Stimulated activated CD8-positive, alpha-beta memory T cell treated with anti-CD3 and anti-CD28 coated beads, Interleukin-7, amount 100 ng/mL, for 48 hours (primary cell): ENCODE measurements at places on chromosomes 5 and 9.

GRCh38 chr5:40909723-40910122 is 426 bp downstream of the C7 start:
- DNase-seq, result no peak

DNA sequence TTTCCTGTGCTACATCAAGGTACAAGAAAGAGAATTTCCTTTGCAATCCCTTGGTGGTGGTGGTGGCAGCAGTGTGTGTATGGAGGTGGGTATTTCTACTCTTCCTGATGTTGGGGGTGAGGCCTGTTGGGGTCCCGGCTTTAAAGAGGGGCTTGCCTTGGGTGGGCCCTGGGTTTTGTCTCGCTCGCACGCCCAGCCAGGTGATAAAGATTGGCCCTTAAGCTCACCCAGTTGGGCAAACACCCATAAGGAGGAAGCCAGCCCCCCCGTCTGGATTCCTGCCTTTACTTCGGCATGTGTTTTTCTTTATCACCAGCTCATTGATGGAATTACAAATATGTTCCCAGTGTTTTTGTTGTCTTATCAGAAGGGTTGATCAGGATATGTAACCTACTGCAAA is 16.0 kb upstream of the SARDH start:
- no peak for DNase-seq

DNA sequence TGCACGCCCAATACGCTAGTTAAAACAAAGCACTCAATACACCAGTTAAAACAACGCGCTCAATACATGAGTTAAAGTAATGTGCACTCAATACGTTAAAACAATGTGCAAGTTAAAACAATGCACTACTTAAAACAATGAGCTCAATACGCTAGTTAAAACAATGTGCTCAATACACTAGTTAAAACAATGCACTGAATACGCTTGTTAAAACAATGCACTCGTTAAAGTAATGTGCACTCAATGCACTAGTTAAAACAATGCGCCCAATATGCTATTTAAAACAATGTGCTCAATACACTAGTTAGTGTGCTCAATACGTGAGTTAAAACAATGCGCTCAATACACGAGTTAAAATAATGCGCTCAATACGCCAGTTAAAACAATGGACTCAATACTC is 185.0 kb downstream of the TRIO start:
- DNase-seq, result no peak

GRCh38 chr9:108535526-108535925 is 320.3 kb downstream of the ACTL7B start:
- DNase-seq, result no peak

GRCh38 chr9:92790542-92791527 is 26.2 kb upstream of the BICD2 start:
- DNase-seq, result no peak

DNA sequence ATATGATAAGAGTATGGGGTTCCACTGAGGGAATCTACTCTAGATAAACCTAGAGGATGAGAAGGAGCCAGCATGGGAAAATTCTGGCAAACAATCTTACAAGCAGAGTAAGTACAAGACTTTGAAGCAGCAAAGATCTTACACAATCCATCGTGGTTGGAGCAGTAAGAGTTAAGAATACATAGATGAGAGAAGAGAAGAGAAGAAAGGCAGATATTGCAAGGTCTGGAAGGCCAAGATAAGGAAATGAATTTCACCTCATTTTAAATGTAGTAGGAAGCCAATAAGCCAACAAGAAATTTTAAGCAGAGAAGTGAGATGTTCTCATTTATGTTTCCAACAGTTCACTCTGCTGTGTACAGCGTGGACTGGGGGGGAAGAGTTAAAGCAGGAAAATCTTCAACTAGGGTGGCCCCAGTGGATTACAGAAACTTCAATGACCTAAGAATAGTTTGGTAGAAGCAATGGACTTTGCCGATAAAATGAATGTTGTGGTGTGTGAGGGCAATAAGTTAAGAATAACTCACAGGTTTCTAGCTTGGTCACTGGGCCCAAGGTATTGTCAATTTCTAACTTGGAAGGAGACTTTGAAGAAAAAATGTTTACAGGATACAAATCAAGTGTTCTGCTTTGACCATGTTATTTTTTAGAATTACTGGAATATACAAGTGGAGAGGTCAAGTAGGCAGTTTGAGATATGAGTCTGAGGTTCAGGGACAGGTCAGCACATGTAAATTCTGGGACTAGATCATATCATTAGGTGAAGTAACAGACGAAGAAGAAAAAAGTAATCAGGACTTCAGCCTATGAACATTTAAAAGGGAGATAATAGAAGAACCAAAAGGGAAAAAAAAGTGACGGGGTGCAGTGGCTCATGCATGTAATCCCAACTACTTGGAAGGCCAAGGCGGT is 12.1 kb upstream of the ISOC1 start:
- no peak for DNase-seq

GRCh38 chr5:77180167-77181081 is 30.1 kb upstream of the PDE8B start:
- DNase-seq, result no peak

GRCh38 chr5:589588-589987 is 22.6 kb upstream of the CEP72 start:
- DNase-seq, result no peak

DNA sequence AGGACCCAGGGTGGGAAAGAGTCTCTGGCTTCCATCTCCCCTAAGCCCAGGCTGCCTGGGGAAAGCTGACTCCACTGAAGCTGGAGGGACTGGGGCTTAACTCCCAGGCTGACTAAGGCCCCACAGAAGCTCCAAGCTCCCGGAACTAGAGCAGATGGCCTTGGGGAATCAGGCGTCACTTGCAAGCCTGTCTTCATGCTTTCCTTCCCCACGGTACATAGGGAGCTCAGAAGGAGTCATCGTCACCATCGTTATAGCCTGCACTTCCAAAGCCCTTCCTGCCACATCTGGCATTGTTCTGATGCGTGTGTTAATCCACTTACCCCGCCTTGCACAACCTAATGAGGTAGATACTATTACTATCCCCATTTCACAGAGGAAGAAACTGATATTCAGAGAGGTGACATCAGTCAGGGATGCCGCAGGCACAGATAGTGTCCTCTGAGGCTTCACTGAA is 11.5 kb downstream of the AQP3 start:
- no peak for DNase-seq

DNA sequence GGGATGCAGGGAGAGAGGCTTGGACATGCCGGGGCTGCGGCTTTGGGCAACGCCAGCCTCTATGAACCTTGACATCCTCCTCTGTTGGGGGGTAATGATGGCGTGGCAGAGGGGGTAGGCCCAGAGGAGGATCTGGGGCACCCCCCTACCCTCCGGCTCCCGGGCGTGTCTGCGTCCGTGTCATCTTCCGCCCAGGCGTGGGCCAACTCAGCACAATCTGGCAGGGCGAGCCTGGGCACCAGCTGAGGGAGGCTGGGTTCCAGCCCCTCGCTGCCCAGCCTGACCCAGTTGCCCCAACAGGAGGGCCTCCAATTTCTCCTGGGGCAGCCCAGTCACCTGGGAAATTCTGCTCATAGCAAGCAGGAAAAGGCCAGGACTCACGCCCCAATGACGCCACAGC is 62.9 kb upstream of the IL17B start:
- no peak for DNase-seq

DNA sequence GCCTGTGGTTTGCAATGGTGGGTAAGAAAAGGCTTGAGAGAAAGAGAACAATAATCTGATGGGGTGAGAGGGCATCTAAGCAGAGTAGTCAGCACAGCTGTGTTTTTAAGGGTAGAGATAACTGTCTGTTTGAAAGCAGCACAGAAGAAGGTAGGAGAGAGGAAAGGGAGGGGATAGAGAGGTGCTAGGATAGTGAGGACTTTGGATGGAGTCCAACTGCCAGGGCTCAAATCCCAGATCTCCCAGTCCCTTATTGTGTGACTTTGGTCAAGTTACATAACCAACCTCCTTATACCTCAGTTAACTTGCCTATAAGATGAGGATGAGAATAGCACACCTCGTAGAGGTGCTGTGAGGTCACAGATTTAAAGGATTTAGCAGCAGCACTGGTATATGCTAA is 55.6 kb downstream of the GPR21 start:
- no peak for DNase-seq

GRCh38 chr9:13915591-13916301 is 398.2 kb downstream of the NFIB start:
- DNase-seq, result no peak

- DNase-seq, result no peak
Observed at GRCh38 chr5:133408322-133408721, 204.0 kb downstream of the FSTL4 start.

DNA sequence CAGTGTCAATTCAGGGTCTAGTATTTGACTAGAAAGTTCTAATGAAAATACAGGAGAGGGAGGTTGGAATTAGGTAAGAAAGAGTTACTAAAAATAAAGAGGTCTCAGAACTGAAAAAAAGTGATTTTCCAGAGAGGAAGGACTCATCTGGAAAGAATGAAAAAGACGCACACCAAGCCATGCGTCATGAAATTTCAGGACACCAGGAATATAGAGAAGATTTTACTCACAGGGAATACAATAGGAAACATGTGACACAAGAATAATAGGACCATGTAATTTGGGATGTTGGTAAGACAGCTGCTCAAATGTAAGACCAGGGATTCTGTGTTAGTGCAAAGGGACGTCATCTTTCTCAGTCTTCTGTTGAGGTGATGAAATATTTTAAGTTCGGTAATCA is 224.7 kb downstream of the GDNF start:
- DNase-seq, result no peak

GRCh38 chr5:170628028-170628427 is 124.2 kb downstream of the KCNIP1 start:
- DNase-seq, result no peak

- no peak for DNase-seq
Observed at GRCh38 chr5:109063223-109063622, 315.5 kb downstream of the FER start.

- DNase-seq, result no peak
Observed at GRCh38 chr9:77710965-77711648, 63.0 kb upstream of the GNA14 start.

DNA sequence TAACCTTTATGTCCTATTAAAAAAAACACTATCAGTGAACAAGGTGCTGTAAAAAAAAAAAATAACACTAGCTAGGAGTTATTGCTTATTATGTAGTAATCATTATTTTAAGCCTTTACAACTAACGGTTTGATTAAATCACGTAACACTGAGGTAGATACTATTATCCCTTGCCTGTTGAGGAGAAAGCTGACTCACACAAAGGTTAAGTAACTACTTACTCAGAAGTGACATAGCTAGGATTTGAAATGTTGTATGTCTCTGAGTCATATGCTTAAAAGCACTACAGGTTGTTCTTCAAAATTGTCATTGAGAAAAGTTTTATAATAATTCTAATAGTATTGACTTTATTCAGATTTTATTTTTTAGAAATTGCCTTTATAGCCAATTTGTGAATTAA is 8.8 kb downstream of the TENT2 start:
- DNase-seq, result no peak

DNA sequence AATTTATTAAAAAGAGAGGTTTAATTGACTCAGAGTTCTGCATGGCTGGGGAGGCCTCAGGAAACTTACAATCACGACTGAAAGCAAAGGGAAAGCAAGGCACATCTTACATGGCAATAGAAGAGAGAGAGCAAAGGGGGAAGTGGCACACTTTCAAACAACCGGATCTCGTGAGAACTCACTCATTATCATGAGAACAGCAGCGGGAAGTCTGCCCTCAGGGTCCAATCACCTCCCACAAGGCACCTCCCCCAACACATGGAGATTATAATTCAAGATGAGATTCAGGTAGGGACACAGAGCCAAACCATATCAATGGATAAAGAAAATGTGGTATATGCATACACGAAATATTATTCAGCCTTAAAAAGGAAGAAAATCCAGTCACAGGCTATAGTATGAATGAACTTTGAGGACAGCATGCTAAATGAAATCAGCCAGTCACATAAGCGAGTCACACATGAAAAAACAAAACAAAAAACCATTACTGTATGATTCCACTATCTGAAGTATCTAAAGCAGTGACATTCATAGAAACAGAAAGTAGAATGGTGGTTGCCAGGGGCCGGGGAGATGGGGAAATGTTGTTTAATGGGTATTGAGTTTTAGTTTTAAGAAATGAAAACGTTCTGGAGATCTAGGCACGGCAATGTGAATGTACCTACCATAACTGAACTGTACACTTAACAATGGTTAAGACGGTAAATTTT is 83.4 kb upstream of the PCA3 start:
- no peak for DNase-seq

GRCh38 chr5:142319560-142320429 is 5.0 kb downstream of the SPRY4 start:
- DNase-seq, result no peak

DNA sequence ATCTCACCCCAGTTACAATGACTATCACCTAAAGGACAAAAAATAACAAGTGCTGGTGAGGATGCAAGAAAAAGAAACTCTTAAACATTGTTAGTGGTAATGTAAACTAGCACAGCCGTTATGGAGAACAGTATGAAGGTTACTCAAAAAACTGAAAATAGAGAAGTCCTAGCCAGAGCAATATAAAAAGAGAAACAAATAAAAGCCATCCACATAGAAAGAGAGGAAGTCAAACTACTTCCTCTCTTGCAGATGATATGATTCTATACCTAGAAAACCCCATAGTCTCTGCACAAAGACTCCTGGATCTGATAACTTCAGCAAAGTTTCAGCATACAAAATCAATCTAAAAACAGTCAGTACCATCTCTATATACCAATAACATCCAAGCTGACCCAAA is 221.5 kb upstream of the FAM174A start:
- DNase-seq, result no peak

- DNase-seq, result no peak
Observed at GRCh38 chr5:218457-219291, 554 bp downstream of the SDHA start.

- DNase-seq, result no peak
Observed at GRCh38 chr5:131994533-131995226, 16.8 kb downstream of the ACSL6 start.

GRCh38 chr9:135156525-135157510 is 69.3 kb downstream of the OLFM1 start:
- DNase-seq, result no peak

DNA sequence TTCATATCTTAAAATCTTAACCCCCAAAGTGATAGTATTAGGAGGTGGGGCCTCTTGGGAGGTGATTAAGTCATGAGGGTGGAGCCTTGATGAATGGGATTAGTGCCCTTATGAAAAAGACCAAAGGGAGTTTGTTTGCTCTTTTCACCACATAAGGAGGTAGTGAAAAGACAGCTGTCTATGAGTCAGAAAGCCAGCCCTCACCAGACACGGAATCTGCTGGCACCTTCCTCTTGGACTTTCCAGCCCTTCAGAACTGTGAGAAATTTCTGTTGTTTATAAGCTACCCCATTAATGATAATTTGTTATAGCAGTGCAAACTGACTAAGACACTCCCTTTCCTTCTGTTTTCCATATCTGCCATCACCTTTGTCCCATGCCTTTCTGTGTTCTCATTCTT is 20.8 kb downstream of the IFNB1 start:
- no peak for DNase-seq

DNA sequence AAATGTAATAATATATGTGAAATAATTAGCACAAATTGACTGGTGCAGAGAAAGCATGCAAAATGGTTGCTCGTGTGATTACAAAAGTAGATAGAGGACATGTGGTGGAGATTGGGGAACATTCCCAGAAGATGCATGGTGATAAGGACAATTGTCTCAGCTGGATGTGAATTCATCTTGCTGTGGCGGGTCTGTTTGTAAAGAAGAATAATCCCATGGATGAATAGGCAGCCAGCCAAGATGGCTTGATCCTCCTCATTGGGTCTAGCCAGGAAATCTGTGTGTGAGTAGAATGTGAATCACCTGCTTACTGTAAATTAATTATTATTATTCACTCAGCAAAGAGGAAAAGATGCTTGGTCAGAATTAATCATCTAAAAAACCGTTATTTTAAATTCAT is 12.6 kb upstream of the DPYSL3 start:
- no peak for DNase-seq
